Activated CD4-positive, alpha-beta memory T cell treated with anti-CD3 and anti-CD28 coated beads, Interleukin-2, amount 10 ng/mL, durations not matched to agents 7 days and 5 days (primary cell): ENCODE measurements at places on chromosomes 1 and 21.

DNA sequence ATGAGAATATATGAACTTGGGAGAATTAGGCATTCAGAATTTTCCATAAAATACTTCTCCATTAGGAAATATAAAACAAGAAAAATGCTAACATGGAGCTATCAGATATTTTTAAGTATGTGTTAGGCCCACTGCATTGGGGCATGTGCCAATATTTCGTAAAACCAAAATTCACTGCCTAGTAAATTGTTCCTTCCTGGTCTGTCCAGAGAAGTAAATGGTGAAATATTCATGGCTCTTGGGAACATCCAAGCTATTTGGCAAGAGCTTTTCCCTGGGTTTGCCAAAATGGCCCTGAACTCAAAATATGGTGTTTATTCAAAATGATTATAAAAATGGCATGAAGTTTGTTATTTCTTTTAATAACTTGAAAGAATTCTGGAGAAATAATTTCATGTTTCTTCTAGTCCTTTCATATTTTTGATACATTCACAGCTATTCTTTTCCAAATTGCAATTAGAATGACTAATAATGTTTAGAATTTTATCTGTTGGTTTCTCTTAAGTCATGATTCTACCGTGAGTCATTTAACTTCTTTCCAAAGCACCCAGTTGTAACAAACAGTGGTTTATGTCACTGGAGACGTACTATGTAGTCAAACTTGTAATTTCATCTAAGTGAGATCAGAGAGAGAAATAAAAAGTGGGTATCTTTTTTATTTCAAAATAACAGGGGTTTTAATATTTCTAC is 25.7 kb upstream of the SLC19A2 start:
- no peak overlapping the region for H3K4me3 ChIP-seq
- H3K27me3 ChIP-seq, result no peaks in the 10 kb centered on the region
- no peak for DNase-seq
- peaks cover 14% of the 10 kb centered on the region for H3K4me1 ChIP-seq
- peaks cover 20% of the 10 kb centered on the region for H3K36me3 ChIP-seq

GRCh38 chr1:117068580-117068979 is 8.5 kb downstream of the TTF2 start:
- no peak overlapping the region for H3K27ac ChIP-seq
- no peaks in the 10 kb centered on the region for H3K27me3 ChIP-seq
- no peak for DNase-seq
- H3K36me3 ChIP-seq, result peaks cover 44% of the 10 kb centered on the region
- H3K4me1 ChIP-seq, result peaks cover 40% of the 10 kb centered on the region

- peaks cover 56% of the 10 kb centered on the region for H3K36me3 ChIP-seq
- no peaks in the 10 kb centered on the region for H3K27me3 ChIP-seq
- peaks cover 22% of the 10 kb centered on the region for H3K4me1 ChIP-seq
- H3K4me3 ChIP-seq, result no peak overlapping the region
- no peak for DNase-seq
- peak overlapping the region; percentile 49 for H3K27ac ChIP-seq
Observed at GRCh38 chr1:21704145-21704544, 35.0 kb upstream of the RAP1GAP start.

DNA sequence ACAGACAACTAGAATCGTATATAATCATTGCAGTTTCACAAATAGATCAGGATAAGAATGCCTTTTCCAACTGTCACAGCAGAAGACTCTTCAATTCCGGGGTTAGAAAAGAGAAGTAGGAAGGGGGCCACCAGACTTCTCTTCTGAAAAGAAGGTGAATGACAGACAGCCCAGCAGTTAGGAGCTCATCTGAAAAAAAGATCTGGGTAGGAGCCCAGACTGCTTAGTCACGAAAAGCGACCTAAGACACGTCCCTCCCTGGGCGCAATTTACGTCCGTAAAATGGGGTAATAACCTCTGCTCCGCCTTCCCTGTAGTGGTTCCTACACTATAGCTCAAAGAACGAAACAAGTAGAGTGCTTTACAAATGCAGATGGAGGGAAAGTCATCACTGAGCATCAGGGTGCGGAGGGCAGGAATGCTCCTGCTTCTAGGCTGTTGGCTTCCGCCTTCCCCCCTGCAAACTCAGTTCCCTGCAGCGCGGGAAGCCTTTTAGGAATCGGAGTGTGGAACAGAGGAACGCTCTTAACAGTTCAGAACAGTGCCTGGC is 582 bp downstream of the ORC1 start:
- peak; percentile 74 for DNase-seq
- H3K4me1 ChIP-seq, result peaks cover 67% of the 10 kb centered on the region
- peaks cover 73% of the 10 kb centered on the region for H3K36me3 ChIP-seq
